NCI-H2081 treated with DMSO at 0.1 percent for 48 hours (cell line): ENCODE measurements at places on chromosomes 16 and 17.

GRCh38 chr17:50949989-50950877 lies 84.1 kb upstream of the TOB1 start:
- peak; percentile 44 for DNase-seq

DNA sequence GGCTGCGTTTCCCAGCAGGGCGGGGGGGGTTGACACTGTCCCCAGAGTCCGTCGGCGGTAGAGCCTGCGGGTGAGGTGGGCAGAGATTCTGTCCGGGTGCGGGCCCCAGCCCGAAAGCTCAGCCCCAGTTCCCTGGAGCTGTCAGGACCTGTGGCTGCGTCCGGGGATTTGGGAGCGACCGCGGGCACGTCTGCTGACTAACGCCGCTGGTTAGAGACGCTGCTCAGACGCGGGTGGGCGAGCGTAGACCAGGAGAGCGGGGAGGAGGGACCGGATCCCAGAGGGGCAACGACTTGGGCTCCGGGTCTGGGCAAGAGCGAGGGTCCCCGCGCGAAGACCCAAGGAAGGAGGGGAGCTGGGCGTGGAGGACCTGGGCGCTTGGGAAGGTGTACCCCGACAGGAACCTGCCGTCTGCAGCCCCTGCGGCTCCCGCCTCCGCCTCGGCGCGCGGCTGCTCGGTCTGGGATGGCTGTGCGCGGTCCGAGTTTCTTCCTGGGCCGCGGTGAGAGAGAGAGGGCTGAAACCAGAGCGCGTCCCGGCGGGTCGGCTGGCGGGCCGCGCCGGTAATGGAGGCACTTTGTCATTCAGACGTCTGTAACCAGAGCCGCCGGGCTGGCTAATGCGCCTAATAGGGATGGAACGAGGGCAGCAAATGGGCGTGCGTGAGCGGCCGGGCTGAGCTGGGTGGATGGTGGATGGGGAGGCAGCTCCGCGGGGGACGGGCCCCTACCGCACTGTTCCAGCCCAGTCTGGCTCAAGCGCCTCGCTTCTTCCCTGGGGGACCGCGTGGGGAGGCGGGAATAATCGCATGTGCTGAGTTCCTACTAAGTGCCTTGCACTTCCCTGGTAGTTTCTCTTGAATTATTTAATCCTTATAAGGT lies 2.3 kb downstream of the NGFR start:
- DNase-seq = no peak

GRCh38 chr16:79946252-79946651 lies 345.7 kb upstream of the MAF start:
- no peak for DNase-seq

- no peak for DNase-seq
Measured at GRCh38 chr17:16652847-16653366, 743 bp downstream of the ZNF624 start.

GRCh38 chr17:56165072-56165641 lies 11.9 kb downstream of the ANKFN1 start:
- DNase-seq = no peak

DNA sequence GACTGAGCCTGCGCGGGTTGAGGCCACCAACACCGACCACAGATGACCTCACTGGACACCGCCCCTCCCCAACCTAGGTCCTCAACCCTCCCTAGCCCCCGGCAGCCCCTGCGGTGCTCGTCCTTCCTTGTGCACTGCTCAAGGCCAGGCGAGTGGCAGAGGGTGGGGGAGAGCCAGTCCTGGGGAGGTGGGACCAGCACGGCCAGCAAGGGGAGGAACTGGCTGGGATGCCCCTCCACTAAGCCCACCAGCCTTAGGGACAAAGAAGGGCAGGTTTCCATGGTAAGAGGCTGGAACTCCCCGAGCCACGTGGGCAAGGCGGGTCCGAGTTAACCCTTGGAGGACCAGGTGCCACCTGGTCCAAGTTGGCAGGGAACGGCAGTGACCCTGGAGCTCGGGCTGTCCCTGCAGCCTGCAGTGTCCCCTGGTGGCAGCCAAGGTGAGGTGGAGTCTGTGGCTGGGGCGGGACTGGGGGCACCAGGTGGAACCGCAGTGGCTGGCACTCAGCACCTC lies 9.2 kb downstream of the FSCN2 start:
- no peak for DNase-seq

- peak; percentile 20 for DNase-seq
Measured at GRCh38 chr17:40582328-40582901, 17.1 kb upstream of the CCR7 start.

- DNase-seq = no peak
Measured at GRCh38 chr17:63452962-63453551, 7.0 kb upstream of the CYB561 start.

- no peak for DNase-seq
Measured at GRCh38 chr17:77376795-77377709, 236.3 kb downstream of the SEC14L1 start.

- DNase-seq = no peak
Measured at GRCh38 chr16:28297784-28298510, 5.6 kb downstream of the SBK1 start.

- DNase-seq = no peak
Measured at GRCh38 chr16:83830091-83830768, 22.5 kb downstream of the HSBP1 start.

DNA sequence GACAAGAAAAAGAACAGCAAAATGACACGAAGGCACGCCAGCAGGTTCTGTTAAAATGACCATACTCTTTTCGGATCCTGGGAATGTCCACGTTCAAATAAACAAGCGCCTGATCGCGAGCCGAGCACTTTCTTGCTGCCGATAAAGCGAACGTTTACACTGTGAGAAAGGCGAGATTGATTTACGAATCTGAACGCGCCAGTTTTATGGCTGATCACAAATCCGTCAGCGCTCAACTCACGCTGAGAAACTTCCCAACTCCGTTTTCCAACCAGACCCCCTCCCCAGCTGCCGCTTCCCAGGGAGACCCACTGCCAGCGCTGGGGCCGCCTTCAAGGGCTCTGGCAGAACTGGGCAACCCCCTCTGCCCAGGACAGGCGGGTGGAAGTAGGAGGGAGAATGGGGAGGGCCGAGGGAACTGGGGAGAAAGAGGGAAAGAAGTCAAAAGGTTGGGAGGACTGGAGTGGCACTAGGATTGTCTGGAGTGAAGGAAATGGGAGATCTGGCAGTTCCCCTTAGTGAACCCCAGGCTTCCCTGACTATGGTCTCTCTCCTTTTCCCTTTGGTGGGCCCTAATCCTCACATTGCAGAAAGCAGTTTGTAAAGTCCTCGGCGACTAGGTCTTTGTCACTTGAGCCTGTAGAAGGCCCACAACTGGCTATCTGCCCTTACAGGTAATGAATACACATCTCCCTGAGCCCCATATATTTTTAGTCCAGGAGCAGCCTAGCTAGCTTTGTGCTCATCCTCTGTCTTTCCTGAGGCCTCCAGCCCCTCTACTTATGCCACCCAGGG lies 6.9 kb downstream of the HOXB4 start:
- no peak for DNase-seq

- no peak for DNase-seq
Measured at GRCh38 chr17:13885953-13886889, 183.1 kb upstream of the COX10 start.

DNA sequence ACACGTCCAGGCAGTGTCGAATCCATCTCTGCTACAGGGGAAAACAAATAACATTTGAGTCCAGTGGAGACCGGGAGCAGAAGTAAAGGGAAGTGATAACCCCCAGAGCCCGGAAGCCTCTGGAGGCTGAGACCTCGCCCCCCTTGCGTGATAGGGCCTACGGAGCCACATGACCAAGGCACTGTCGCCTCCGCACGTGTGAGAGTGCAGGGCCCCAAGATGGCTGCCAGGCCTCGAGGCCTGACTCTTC lies 7.2 kb upstream of the CD68 start:
- no peak for DNase-seq

DNA sequence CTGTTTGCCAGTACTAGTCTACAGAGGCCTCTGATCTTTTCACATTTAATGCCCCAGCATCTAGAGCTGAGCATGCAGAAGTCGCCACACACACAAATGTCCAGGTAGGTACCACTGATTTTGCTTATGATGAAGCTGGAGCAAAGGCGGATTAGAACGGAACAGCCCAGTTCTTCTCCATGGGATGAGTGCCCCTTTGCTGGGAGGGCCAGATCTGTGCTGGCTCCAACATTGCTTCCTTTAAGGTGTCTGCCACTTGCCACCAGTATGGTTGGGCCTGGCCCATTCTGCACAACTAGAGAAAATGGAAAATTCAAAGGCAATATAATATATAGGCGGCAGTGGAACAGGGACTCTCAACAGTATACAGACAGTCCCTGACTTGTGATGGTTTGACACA lies 2.2 kb upstream of the MNT start:
- no peak for DNase-seq

- DNase-seq = no peak
Measured at GRCh38 chr17:41868568-41868967, 3.3 kb upstream of the KLHL11 start.

DNA sequence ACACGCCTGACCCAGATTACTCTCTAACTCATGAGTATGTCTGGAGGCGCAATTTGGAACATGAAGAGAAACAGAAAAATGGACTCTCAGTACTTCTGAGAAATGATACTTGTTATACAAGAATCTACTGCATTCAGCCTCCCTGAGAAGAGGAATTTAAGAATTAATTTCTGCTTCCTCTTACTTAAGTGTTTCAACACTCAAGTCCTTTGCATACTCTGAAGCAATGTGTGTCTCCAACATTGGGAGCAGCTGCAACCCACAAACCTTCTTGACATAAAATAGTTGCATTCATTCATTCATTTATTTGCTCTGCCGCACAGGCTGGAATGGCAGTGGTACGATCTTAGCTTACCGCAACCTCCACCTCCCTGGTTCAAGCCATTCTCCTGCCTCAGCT lies 199.8 kb downstream of the NPIPA7 start:
- no peak for DNase-seq

- no peak for DNase-seq
Measured at GRCh38 chr17:74923538-74924249, 379 bp upstream of the OTOP2 start.

DNA sequence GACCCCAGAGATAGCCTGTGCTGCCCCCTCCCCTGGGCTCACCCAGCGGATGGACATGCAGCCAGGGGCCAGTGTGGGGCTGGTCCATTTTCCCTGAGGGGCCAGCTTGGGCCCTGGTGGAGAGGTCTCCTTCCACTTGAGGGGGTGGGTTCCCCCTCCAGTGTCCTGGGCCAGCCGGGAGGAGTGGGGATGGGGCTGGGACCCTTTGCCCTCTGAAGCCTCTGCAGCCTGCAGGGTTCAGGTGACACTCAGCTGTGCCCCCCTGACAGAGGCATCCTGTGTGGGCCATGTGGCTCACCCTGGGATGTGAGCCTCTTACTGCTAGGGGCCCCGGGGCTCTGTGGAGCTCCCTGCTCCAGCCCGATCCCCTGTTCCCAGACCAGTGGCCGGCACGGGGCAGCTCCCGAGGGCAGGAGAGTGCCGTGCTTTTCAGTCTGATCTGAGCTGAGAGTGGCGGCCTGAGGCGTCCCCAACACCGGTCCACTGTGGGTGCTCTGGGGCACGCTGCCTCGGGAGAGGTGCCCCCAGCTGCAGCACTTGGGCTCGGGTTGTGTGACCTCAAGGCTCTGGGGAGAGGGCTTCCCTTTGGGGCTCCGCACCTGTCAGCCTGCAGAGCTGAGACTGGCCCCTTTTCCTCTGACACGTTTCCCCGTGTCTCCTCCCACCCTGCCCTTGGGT lies 439 bp upstream of the GNG13 start:
- DNase-seq = no peak

GRCh38 chr16:69927056-69927757 lies 23.9 kb upstream of the CLEC18A start:
- DNase-seq = no peak

DNA sequence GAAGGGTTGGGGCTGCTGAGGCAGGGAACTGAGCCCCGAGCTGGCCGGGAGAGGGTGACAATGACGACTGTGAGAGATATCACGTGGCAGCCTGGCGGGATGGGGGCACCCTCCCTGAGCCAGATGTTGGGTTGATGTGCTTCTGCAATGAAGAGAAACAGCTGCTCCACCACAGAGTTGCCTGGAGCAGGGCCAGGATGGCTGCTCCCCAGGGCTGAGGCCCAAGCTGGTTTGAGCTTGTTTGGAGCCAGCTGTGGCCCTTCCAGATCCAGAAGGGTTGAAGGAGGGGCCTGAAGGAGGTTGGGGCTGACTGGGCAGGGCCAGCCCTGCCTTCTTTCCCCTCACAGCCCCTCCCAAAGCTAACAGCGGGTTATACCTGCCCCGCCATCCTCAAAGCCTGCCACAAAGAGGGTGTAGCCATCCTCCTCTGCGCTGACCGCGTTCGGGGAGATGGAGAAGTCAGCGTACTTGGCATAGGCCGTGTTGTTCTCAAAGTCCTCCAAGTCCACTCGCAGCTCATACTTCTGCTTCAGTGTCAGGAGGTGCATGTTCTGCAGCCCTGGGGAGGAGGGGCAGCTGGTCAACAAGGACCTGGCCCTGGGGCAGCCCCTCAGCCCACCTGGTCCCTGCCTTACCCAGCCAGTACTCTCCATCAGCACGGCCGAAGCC lies 2.1 kb downstream of the MFAP4 start:
- DNase-seq = no peak
